ENCODE measurements at places on chromosomes 7 and 10. TPM values are rescaled to one million over a fixed set of nuclear protein-coding genes. Genes with fewer than 3 reads are reported as not detected.
A peak's percentile ranks its signal among the peaks of the same experiment; 100 is the strongest.

GRCh38 chr7:151454305-151454704 lies 14.4 kb upstream of the CRYGN start:
- H3K27me3 ChIP-seq = peaks cover 8% of the 10 kb centered on the region
- no peak for DNase-seq
- peaks cover 12% of the 10 kb centered on the region for H3K36me3 ChIP-seq
- no peak overlapping the region for H3K4me3 ChIP-seq

- peaks cover 2% of the 10 kb centered on the region for H3K36me3 ChIP-seq
- H3K27ac ChIP-seq = no peak overlapping the region
- H3K4me1 ChIP-seq = peaks cover 22% of the 10 kb centered on the region
- H3K27me3 ChIP-seq = no peaks in the 10 kb centered on the region
Measured at GRCh38 chr10:24444337-24444736, 235.4 kb downstream of the KIAA1217 start.

DNA sequence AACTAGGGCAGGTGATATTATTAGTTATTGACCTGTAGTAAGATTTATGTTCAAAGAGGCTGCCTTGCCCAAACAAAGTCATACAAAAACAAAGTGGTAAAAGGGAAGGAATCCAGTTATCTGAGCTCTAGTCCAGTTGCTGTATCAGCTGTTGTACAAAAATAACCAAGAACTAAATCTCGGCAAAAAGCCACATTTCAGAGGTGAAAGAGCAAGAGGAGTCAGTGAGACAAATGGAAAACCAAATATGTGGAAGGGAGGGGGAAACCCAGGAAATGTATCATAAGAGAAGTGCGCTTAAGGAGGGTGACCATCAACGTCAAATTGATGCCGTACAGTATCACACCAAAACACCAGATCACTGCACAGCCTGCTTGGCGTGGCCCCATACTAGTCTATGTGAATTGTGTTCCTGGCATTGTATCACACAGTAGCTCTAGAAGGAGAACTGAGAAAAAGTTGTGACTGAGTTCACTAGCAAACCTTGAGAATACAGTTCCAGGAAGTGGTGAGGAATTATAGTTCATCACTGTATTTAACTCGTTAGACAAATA lies 6.4 kb downstream of the AGBL3 start:
- no peaks in the 10 kb centered on the region for H3K27me3 ChIP-seq
- no peak for DNase-seq
- peaks cover 3% of the 10 kb centered on the region for H3K4me1 ChIP-seq
- H3K4me3 ChIP-seq = no peak overlapping the region
- H3K27ac ChIP-seq = no peak overlapping the region

GRCh38 chr7:40306596-40306995 lies 171.8 kb downstream of the SUGCT start:
- no peaks in the 10 kb centered on the region for H3K27me3 ChIP-seq
- no peak overlapping the region for H3K27ac ChIP-seq
- DNase-seq = no peak
- no peak overlapping the region for H3K4me3 ChIP-seq
- no peaks in the 10 kb centered on the region for H3K36me3 ChIP-seq
- peaks cover 12% of the 10 kb centered on the region for H3K4me1 ChIP-seq

- no peaks in the 10 kb centered on the region for H3K27me3 ChIP-seq
- H3K27ac ChIP-seq = no peak overlapping the region
- no peaks in the 10 kb centered on the region for H3K4me1 ChIP-seq
- no peak overlapping the region for H3K4me3 ChIP-seq
- no peak for DNase-seq
Measured at GRCh38 chr7:139084709-139085108, 24.8 kb downstream of the ZC3HAV1 start.

GRCh38 chr7:86790383-86790782 lies 146.7 kb downstream of the GRM3 start:
- H3K4me1 ChIP-seq = no peaks in the 10 kb centered on the region
- no peak for DNase-seq
- H3K36me3 ChIP-seq = no peaks in the 10 kb centered on the region

- DNase-seq = no peak
- no peak overlapping the region for H3K27ac ChIP-seq
- H3K4me1 ChIP-seq = peaks cover 6% of the 10 kb centered on the region
- H3K27me3 ChIP-seq = no peaks in the 10 kb centered on the region
Measured at GRCh38 chr7:17132726-17133125, 165.7 kb upstream of the AHR start.

GRCh38 chr10:29434111-29434510 lies 145.2 kb downstream of the LYZL1 start:
- peaks cover 27% of the 10 kb centered on the region for H3K36me3 ChIP-seq
- H3K27me3 ChIP-seq = peaks cover 6% of the 10 kb centered on the region
- DNase-seq = no peak
- no peaks in the 10 kb centered on the region for H3K4me1 ChIP-seq

GRCh38 chr7:1959305-1959704 lies 273.4 kb downstream of the MAD1L1 start:
- H3K27me3 ChIP-seq = no peaks in the 10 kb centered on the region
- DNase-seq = no peak

- no peak overlapping the region for H3K27ac ChIP-seq
- H3K36me3 ChIP-seq = peaks cover 26% of the 10 kb centered on the region
- no peak overlapping the region for H3K4me3 ChIP-seq
Measured at GRCh38 chr10:48517911-48518811, 86.7 kb downstream of the ARHGAP22 start.

- no peaks in the 10 kb centered on the region for H3K27me3 ChIP-seq
- H3K4me3 ChIP-seq = no peak overlapping the region
- no peaks in the 10 kb centered on the region for H3K36me3 ChIP-seq
- H3K4me1 ChIP-seq = peaks cover 8% of the 10 kb centered on the region
- H3K27ac ChIP-seq = no peak overlapping the region
Measured at GRCh38 chr10:118956802-118957442, 72.6 kb upstream of the NANOS1 start.

DNA sequence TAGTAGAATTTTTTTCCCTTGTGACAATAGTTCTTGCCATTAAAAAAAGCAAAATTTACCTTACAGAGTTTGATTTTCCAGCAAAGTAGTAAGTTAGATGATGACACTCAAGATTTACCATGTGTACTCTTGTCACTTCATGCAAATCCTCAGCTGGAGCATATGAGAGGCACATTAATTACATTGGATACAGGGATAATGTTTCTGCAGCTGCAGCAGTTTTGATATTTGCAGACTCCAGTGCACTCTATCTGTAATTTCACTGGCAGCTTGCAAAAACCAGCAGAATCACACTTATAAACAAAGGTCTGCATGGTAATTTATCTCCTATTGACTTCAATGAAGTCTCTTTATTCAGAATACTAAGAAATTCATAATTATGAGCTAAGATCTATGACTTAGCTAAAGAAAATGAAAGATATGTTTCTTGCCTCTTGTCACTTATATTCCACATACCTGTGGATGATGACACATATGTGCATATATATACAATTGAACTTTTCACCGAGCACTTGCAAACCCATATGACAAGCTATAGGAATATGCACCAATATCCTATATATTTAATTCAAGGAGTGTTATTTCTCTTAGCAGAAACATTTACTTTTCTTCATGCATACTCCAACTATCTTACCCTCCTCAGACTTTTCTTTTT lies 530.6 kb downstream of the PHTF2 start:
- H3K4me1 ChIP-seq = no peaks in the 10 kb centered on the region
- H3K36me3 ChIP-seq = no peaks in the 10 kb centered on the region
- no peak overlapping the region for H3K4me3 ChIP-seq
- no peaks in the 10 kb centered on the region for H3K27me3 ChIP-seq
- no peak for DNase-seq

- H3K36me3 ChIP-seq = no peaks in the 10 kb centered on the region
- no peaks in the 10 kb centered on the region for H3K27me3 ChIP-seq
- H3K4me1 ChIP-seq = peaks cover 16% of the 10 kb centered on the region
- H3K4me3 ChIP-seq = no peak overlapping the region
Measured at GRCh38 chr10:102597131-102597991, 46.9 kb upstream of the TRIM8 start.

- H3K4me1 ChIP-seq = peaks cover 17% of the 10 kb centered on the region
- no peak for DNase-seq
- no peaks in the 10 kb centered on the region for H3K36me3 ChIP-seq
Measured at GRCh38 chr7:121305109-121305508, 23.7 kb upstream of the WNT16 start.

- DNase-seq = no peak
- H3K4me3 ChIP-seq = no peak overlapping the region
Measured at GRCh38 chr7:127655720-127656119, 3.7 kb downstream of the SND1 start.

DNA sequence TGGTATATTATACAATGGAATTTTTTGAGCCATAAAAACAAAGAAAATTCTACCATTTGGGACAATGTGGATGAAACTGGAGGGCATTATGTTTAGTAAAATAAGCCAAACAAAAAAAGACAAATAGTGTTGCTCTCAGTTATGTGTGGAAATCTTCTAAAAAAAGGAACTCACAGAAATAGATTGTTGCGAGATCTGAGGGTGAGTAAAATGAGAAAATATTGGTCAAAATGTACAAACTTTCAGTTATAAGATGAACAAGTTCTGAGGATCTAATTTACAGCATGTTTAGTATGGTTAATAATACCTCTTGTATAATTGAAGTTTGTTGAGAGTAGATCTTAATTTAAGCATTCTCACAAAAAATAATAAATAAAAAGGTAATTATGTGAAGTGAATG lies 291.2 kb downstream of the KIF20B start:
- H3K27ac ChIP-seq = no peak overlapping the region
- no peaks in the 10 kb centered on the region for H3K36me3 ChIP-seq
- no peaks in the 10 kb centered on the region for H3K27me3 ChIP-seq
- H3K4me3 ChIP-seq = no peak overlapping the region
- DNase-seq = no peak

- H3K27ac ChIP-seq = no peak overlapping the region
- H3K36me3 ChIP-seq = peaks cover 71% of the 10 kb centered on the region
- H3K4me1 ChIP-seq = peaks cover 37% of the 10 kb centered on the region
- H3K4me3 ChIP-seq = no peak overlapping the region
- no peaks in the 10 kb centered on the region for H3K27me3 ChIP-seq
- no peak for DNase-seq
Measured at GRCh38 chr7:126016722-126017121, 1087.1 kb upstream of the POT1 start.

DNA sequence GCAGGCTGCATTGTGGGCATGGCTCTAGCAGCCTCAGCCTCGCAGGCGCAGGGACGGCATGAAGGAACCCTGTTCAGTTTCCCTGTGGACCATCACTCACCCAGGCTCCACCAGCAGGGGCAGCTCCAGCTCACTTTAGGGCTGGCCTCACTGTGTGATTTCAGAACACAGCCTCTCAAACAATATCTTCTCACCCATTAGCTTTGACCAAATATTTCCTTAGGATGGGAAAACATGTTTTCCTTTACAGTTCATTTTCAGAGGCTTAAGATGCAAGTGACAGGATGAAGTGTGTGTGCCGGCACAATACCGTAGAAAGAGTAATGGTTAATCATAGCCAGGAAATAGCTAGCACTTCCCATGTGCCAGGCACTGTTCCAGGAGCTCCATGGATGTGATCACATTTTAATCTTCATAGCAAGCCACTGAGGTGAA lies 58.2 kb downstream of the LANCL2 start:
- H3K36me3 ChIP-seq = peaks cover 10% of the 10 kb centered on the region
- DNase-seq = no peak
- H3K4me1 ChIP-seq = peaks cover 36% of the 10 kb centered on the region
- no peak overlapping the region for H3K4me3 ChIP-seq

GRCh38 chr7:11970132-11970531 lies 138.1 kb upstream of the THSD7A start:
- no peaks in the 10 kb centered on the region for H3K27me3 ChIP-seq
- peaks cover 7% of the 10 kb centered on the region for H3K36me3 ChIP-seq
- H3K4me3 ChIP-seq = no peak overlapping the region
- H3K27ac ChIP-seq = no peak overlapping the region

DNA sequence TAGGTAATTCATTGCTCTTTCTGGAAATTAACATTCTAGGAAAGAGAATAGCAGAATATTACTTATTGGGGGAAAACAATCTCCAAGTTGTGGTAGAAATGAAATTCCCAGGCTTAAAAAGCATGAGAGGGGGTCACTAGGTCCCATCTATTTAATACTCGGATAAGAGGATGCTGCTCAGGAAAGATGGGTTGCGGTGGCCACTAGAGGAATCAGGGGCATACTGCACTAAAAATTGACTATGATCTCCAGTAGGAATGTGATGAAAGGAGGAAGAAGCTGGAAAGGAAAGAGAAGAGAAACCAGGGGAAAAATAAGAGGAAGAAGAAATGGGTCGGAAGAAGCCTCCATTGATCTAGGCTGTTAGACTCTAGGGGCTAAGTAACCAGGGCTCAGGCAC lies 192.8 kb downstream of the GPAM start:
- DNase-seq = peak; percentile 28
- H3K27me3 ChIP-seq = no peaks in the 10 kb centered on the region
- peaks cover 3% of the 10 kb centered on the region for H3K4me1 ChIP-seq

- H3K27me3 ChIP-seq = no peaks in the 10 kb centered on the region
- H3K4me1 ChIP-seq = 0 out of 2 replicates have a peak, but pooled peaks cover 3% of the 10 kb centered on the region
- H3K36me3 ChIP-seq = no peaks in the 10 kb centered on the region
- H3K4me3 ChIP-seq = no peak overlapping the region
- no peak overlapping the region for H3K27ac ChIP-seq
Measured at GRCh38 chr10:79380946-79381721, 33.9 kb downstream of the PPIF start.

DNA sequence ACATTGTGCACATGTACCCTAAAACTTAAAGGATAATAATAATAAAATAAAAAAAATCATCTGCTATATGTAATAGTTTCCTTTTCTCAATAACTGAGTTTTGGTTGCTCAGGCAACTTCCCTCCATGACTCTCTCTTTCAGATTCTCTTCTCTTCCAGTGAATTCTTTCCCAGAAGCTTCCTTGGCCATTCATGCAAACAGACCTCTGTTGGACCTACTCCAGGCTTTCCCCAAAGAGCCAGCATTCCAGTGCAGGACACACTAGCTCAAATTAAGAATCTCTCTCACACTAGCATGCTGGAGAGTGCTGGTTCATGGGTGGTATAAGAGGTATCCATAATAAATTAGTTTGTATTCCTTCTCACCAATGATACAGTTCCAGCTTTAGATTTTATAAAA lies 31.0 kb upstream of the ZEB1 start:
- H3K36me3 ChIP-seq = no peaks in the 10 kb centered on the region
- H3K27me3 ChIP-seq = no peaks in the 10 kb centered on the region
- no peak overlapping the region for H3K27ac ChIP-seq
- H3K4me3 ChIP-seq = no peak overlapping the region
- no peak for DNase-seq

Gene LRRN3
- 0.34 TPM for total RNA-seq

Gene ENTPD7
- total RNA-seq = 11.4 TPM

Gene LIPJ
- not detected for total RNA-seq

Gene HOXA9
- not detected for total RNA-seq

Gene DPP6
- total RNA-seq = 0.07 TPM

Gene COBL
- 36.5 TPM for total RNA-seq

Gene NKX2-3
- total RNA-seq = not detected

Gene SHTN1
- 9.9 TPM for total RNA-seq

Gene C10orf88
- total RNA-seq = 7.7 TPM

Gene ADCY1
- 29.0 TPM for total RNA-seq

Gene ACHE
- 7.7 TPM for total RNA-seq

Gene SLC18A3
- 0.09 TPM for total RNA-seq

Gene MUC12
- 6.5 TPM for total RNA-seq
